Left renal cortex interstitium (tissue), 4 donors: ENCODE measurements at places on chromosomes 5 and 9.

- peak; percentile 91 for DNase-seq
Observed at GRCh38 chr5:149422366-149423048, 43.4 kb upstream of the IL17B start.

DNA sequence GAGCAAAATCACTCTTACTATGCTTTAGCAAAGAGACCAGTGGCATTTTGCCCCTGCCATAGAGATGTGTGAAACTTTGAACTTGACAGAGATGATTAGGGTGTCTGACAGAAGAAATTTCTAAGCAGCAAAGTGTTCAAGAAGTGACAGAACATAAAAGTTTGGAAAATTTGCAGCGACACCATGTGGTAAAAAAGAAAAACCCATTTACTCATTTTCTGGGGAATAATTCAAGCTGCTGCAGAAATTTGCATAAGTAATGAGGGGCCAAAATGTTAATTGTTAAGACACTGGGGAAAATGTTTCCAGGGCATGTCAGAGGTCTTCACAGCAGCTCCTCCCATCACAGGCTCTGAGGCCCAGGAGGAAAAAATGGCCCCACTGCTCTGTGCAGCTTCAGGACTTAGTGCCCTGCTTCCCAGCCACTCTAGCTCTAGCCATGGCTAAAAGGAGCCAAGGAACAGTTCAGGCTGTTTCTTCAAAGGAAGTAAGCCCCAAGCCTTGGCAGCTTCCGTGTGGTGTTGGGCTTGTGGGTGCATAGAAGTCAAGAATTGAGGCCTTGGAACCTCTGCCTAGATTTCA lies 6.1 kb upstream of the AP3B1 start:
- DNase-seq: no peak

DNA sequence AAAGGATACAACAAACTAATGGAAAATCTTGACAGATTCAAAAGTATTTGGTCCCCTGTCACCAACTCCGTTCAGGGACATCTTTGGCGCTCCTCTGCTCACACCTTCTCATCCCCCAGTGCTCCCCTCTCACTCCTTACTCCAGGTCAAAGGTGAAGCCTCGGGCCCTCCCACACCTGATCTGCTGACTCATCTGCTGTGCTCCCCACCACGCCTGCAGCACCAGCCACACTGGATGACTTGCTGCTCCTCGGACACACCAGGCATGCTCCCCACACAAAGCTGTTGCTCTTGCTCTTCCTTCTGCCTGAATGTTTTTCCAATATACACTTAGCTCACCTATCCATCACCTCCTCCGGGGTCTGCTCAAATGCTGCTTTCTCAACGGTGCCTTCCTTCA lies 123.4 kb downstream of the ESM1 start:
- no peak for DNase-seq

DNA sequence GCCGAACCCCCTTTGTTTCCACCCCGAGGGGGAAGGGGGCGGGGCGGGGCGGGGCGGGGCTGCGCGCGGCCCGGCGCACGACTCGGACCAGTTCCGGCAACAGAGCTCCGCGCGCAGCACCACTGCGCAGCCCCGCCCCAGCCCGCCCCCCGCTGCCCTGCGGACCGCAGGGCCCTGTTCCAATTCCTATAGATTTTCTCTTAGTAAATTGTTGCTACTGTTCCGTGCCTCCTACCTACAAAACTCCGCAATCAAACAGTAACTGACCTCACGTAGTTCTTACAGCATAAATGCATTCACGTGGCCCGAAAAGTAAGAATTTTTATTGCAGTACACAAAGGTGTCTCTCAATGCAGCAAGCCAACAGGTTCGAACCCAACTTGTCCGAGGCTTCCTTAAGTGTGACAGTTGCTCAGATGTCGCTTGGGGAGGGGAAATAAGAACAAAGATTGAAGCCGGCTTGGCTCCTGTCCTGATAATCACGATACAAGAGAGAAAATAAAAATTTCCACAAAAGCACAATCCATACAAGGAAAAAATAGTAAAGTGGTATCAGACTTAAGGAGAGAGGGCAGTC lies 1.2 kb upstream of the RNF38 start:
- DNase-seq: peak; percentile 47

DNA sequence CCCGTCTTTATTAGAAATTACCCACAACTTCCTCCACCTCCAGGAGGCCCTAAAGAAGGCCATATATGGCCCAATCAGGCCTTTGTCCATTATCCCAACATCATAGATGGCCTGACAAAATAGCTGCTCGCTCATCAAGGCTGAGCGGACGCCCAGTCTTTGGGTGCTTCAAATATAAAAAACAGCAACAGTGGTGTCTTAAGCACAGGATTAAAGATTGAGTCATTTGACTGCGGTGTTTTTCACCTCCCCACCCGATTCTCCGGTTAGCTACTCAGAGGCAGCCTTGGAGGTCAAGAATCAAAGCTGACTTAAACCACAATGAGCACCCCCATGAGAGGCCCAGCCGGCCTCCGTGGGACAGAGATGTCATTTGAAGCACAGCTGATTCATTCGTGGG lies 18.8 kb downstream of the S1PR3 start:
- DNase-seq: no peak

DNA sequence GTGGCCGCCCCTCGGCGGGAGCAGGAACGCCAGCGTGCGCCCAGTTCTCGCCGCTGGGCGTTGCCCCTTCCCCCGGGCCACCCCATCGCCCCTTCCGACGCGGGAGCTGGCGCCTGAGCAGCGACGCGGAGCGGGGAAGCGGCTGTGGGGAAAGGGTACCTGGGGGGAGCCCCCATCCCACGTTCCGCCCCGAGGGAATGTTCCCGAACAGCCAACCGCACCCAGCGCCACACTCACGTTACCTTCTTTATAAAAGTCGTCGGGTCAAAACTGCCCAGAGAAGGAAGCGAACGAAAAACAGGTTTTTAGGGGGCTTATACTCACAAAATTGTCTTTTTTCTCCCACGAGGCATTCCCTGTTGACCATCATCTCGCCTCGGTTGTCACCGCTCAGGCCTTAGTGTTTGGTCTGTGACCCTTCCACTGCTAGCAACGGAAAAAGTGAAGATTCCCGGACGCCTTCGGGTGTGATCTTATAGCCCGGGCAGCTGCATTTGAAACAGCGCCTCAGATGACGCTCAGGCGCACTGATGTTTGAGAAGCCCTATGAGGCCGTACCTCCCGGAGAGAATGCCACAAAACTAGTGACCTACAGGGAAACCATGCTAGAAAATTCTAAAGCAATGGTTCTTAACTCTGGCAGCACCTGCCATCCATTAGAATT lies 475 bp upstream of the GOLM1 start:
- DNase-seq: no peak

DNA sequence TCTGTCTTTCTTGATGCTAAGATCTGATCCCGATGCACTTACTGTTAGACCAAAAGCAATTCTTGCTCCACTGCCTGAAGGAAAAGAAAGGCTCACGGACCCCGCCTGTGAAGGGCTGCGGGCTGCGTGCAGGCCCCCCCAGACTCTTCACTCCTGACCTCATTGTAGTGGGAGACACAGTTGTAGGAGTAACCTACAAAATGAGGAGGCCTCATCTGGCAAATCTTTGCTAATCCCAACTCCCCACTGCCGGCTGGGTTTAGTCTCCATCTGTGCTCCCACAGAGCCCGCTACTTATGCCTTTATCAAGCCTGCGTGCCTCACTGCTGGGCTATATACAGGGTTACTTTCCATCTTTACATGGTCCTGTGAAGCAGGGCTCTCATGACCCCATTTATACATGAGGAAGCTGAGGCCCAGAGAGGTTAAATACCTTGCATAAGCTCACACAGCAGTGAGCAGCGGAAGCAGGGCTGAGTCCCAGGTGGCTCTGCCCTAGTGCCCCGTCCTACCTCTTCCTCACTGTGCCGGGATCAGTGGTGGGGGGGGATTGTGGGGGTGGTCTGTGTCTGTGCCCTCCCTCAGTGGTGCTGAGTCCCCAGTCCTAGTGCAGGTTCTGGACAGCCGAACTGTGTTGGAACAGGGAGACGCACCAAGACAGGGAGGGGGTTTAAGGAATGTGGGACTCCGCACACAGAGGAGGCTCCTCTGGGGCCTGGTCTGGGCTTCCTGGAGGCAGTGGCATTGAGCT lies 43.9 kb upstream of the RNF130 start:
- no peak for DNase-seq

DNA sequence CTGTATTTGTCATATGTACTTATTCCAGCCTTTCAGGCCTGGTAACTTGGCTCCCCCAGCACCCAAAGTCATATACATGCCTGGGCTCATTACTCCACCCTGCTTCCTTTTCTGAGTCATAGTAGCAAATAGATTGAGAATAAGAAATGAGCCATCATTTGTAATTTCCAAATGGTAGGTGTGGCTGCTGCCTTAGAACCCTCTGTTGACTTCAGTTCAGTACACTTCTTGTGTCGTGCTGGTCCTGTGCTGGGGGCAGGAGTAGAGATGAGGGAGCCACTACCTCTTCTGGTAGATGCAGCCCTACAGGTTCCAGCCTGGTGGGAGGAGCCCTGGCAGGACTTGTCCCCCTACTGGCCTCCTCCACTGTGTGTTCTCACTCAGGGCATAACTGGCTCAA lies 11.1 kb downstream of the GM2A start:
- no peak for DNase-seq

DNA sequence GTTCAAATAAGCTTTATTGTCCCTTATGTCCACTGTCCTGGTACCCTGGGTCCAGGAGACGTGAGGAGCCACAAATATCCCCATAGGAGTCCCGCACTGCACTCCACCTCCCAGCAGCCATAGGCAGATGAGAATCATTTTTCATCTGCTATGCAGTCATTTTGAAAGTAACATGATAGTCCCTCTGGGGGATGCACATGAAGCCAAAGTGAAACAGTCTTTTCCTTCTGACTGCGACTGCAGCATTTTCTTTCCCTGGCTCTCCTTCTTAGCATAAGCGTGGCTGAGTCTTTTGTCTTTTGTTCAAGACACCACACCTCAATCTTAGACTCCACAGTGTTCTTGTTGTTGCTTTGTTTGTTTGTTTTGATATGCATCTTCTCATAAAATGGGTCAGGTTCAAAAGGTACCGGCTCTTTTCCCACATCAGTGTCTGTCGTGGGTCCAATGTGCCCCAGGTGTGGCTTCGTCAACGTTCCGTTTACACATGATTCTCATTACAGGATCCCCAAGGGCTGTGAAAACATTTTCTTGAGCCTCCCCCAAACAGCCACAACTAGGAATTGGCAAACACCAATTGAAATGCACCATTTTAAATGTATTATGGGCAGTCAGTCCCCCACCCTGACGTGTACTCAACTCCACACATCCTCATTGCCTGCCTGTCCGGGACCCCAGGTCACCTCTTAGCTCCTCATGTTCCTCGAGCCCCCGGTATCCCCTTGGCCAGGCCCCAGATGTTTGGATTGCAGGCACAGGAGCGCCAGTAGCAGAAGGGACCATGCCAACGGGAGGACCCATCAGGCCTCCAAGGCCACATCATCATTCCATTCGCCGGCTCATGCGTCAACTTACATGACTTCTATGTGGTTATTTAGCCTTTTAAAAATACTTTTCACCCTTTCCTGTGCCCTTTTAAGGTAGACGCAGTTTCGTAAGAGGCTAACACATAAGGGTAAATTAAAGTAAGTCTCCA lies 237.8 kb upstream of the DAPK1 start:
- no peak for DNase-seq

DNA sequence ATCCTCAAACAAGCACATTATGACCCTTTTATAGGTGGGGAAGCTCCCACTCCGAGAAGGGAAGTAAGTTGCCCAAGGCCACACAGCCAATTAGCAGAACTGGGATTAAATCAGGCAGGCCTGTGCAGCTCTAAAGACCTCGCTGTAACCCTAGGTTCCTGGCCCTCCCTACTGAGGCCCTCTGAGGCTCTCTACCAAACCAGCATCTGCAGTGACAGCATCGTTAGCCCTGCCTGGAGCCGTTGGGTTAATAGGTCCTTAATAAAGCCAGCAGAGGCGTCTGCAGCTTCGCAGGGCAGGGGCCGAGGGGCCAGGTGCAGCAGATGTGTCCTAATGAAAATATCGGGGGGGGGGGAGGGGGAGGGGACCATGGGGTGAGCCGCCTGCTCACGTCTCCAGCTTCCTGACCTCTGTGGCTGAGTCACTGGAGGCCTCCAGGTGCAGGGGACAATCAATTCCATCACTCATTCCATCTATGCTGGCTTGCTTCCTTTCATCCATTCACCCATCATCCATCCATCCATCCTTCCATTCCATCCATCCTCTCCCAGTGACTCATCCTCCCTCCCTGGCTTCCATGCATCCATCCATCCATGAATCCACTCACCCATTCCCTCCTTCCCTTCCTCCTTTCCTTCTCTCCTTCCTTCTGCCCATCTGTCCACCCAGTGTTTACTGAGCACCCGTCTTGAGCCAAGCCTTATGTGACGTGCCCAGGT lies 203.9 kb downstream of the C9orf50 start:
- DNase-seq: no peak

DNA sequence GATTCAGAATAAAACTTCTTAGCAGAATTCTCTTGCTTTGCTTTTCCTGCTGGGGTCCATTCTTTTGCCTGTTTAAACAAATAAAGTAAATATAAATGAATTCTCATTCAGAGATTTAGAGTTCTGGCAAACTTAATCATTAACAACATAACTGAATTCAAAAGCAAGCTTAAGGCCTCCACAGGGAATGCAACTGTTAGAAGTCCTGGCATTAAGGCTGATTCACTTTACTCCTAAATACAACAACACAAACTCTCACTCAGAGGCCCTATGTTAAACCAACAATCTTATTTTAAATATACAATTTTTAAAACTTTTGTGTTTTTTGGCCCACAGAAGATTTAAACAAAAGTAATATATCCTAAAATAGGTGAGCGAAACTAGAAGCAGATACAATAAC lies 178.3 kb downstream of the AP3B1 start:
- DNase-seq: no peak

GRCh38 chr5:113917997-113918396 lies 404.5 kb downstream of the YTHDC2 start:
- no peak for DNase-seq

DNA sequence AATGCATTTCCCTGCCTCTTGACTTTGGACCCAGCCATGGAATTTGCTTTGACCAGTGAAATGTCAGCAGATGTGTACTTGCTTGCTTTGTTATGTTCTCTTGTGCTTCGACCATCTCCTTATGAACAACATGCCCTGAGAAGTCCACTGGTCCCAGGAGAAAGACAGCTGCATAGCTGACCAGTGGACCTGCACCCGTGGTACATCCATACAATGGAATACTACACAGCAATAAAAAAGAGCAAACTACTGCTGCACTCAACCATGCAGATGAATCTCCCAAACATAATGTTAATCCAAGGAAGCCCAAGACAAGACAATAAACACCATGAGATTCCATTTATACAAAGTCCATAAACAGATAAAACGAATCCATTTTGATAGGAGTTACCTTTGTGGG lies 30.0 kb downstream of the MARCHF11 start:
- DNase-seq: no peak

GRCh38 chr9:3856592-3856991 lies 330.8 kb upstream of the RFX3 start:
- no peak for DNase-seq
